ENCODE measurements at places on chromosomes 4 and X. TPM values are rescaled to one million over a fixed set of nuclear protein-coding genes. Genes with fewer than 3 reads are reported as not detected.

The NAP1L3 gene
- total RNA-seq = 12.4 TPM

The PHOX2B gene
- total RNA-seq = not detected

The KCND1 gene
- 0.81 TPM for total RNA-seq

The PASD1 gene
- not detected for total RNA-seq

The NOX1 gene
- not detected for total RNA-seq

The HSFX4 gene
- not detected for total RNA-seq
